Occipital lobe (tissue), 3 donors: ENCODE measurements at places on chromosomes 3 and 15.

- DNase-seq, result no peak
Measured at GRCh38 chr3:101998256-101998926, 149.1 kb downstream of the NFKBIZ start.

DNA sequence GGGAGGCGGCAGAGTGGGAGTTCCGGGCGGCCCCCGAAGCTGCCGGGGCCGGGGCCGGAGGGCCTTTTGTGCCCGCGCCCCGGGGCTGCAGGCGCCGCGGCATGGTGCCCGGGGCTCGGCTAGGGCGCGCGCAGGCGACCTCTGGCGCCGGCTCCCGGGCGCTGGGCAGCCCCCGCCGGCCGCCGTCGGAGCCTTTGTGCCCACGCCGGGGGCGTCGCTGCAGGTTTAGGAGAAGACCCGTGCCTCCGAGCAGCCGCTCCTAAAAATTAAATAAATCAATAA is 299 bp downstream of the PAQR9 start:
- no peak for DNase-seq

DNA sequence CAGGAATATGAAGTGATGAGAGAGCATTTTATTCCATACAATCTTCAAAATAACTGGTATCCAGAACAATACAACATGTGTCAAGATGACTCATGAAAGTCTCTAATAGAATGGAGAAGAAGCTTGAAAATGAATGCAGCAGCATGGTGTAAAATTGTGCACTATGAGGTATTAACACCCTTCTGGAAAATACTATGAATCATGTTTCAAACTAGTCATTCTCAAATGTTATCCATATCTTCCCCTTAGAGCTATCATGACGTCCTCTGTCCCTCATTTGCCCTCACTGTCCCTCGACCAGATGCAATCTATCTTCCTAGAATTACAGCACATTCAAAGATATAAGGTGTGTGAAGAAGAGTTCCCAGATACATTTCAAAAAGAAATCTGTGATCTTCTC is 198.2 kb downstream of the NECTIN3 start:
- no peak for DNase-seq

DNA sequence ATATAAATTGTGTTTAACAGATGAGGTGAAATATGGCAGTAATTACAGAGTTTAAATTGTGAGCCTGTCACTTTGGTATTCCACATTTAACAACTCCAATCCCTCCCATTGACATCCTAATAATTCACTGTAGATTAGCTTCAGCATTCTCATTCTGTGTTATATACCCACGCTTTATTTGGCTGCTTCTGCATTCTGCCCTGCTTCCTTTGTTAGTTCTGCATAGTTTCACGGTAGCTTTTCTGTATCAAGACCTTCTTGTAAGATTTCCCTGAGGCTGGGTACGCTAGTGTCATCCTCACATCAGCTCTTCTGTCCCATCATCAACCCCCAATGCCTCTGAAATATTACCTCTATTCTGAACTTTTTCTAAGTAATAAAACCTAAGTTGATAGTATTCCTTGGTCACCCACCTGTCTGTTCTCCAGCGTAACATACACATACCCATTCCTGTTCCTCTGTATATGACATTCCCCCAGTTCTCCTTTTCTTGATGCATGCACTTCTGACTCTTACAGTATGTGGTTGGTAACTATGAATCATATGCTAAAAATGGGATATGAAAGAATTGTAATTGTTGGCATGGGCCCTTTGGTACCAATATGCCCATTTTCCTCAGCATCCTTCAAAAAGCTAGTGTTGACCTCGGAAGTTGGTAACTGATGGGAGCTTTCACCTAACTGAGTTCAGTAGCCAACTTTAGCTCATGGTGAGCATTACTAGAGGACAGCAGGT is 171.2 kb downstream of the KLHL25 start:
- no peak for DNase-seq

DNA sequence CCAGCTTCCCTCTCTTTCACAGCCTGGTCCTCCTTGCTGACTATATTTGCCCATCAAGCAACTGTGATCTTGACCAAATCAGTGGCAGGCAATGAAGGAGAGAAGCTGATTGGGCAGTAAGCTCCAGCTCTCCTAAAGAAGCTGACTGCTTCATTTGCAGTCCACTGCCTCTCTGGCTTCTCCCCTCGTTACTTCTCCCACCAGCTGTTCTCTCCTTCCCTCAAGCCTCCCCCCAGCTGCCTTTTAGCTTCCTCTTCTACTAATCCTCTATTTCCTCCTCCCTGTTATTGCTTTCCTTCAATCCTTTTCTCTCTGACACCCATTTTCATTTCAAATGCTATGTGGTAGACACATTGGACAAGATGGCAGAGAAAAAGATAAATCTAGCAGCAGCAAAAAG is 474.7 kb upstream of the UBE2E2 start:
- DNase-seq, result no peak

DNA sequence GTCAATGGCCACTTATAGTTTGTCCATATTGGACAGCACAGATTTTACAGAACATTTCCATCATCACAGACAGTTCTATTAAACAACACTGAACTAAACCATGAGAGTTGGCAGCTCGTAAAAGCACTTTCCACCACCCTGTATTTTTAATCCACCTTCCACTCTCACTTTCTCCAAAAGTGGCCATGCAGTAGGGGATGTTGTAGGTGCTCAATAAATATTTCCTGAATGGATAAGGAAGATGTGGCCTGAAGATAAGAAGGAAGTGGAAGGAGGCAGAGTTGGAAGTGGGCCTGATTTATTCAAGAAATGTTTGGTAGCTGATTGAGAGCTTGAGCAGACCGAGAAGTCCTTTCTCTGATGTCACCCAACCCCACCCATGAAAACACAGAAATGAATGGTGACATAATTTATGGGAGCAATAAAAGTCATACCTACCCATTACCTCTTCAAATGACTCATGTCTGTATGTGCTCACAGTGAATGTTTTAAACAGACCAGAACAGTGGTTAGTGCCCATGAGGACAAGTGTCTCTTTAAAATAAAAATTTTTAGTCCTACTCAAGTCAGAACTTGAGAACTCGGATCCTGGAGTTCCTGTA is 39.6 kb upstream of the CTNNB1 start:
- no peak for DNase-seq

DNA sequence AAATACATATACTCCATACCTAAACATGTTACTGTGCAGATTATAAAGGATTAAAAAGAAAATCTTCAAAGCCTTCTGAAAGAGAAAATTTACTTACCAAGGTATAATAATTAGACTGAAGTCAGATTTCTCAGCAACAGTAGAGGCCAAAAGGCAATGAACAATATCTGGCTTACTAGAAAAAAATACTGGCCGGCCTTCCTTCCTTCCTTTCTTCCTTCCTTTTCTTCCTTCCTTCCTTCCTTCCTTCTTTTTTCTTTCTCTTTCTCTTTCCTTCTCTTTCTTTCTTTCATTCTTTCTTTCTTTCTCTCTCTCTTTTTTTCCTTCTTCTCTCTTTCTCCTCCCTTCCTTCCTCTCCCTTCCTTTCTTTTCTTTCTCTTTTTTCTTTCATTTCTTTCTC is 209.6 kb downstream of the KCNH8 start:
- DNase-seq, result no peak

DNA sequence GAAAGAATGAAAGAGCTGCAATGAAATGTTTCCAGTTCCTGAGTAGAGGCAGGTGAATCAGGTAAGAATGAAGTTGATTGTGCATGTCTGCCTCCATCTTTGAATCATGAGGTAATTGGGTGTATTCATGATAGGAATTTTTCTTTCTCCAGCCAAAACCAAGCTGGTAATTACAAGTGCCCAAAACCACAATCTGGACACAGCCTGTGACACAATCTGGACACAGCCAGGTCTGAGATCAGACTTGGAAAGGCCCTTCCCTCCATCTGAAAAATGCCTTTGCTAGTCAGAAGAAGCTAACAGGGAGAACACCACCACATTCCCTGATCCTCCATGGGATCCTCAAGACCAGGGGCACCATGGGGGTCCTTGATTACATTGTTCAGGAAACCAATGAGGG is 338.5 kb upstream of the THBS1 start:
- DNase-seq, result no peak

DNA sequence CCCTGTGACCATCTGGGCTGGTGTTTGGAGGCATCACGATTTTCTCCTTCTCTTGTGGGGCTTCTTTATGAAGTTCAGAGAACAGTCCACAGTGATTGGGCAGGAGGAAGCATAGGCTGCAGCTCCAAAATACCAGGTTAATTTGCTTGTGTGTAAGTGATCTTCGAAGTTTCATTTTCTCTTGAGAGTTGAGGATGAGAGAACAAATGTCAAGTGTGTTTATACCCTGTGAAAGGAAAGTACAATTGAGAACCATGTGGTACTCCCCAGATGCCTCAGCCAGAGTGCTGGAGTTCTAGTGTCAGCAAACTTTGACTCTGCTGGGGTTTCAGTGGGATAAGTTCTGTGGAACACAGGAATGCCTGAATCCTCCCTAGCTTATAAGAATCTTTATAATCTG is 357.1 kb upstream of the CFAP20DC start:
- no peak for DNase-seq
